ENCODE measurements at places on chromosomes 16 and 17.
A peak's percentile ranks its signal among the peaks of the same experiment; 100 is the strongest.

DNA sequence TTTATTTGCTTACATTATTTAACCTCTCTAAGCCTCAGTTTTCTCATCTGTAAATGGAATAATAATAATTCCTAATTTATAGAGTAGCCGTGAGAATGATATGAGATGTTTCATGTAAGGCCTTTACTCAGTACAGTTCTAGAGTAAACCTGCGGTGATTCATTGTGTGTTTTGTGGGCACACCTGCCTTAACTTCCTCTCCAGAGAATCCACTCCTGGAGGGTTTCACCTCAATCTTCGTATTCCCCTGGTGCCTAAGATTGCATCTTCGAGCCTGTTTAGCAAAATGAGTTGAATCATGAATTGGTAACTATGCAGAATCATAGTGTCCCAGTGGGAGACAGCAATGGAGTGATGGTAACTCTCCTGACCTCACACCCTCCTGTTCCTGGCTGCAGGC lies 52.3 kb downstream of the DNAH2 start:
- no peak overlapping the region for H3K27ac ChIP-seq
- peaks cover 1% of the 10 kb centered on the region for H3K4me1 ChIP-seq
- H3K36me3 ChIP-seq: no peaks in the 10 kb centered on the region

- no peak for DNase-seq
- peak overlapping the region; percentile 49 for H3K27ac ChIP-seq
- no peaks in the 10 kb centered on the region for H3K27me3 ChIP-seq
- H3K4me1 ChIP-seq: peaks cover 29% of the 10 kb centered on the region
Measured at GRCh38 chr17:79922116-79922601, 82.9 kb upstream of the CBX4 start.

- H3K27ac ChIP-seq: no peak overlapping the region
- H3K36me3 ChIP-seq: no peaks in the 10 kb centered on the region
- H3K4me1 ChIP-seq: peaks cover 30% of the 10 kb centered on the region
- no peak for DNase-seq
Measured at GRCh38 chr17:50212121-50212843, 10.9 kb upstream of the COL1A1 start.

GRCh38 chr17:58183514-58183913 lies 9.0 kb upstream of the EPX start:
- DNase-seq: no peak
- H3K4me1 ChIP-seq: no peaks in the 10 kb centered on the region
- H3K36me3 ChIP-seq: no peaks in the 10 kb centered on the region
- no peak overlapping the region for H3K4me3 ChIP-seq
- peaks cover 36% of the 10 kb centered on the region for H3K27me3 ChIP-seq
- H3K27ac ChIP-seq: no peak overlapping the region

GRCh38 chr17:57636985-57637665 lies 108.0 kb downstream of the CCDC182 start:
- H3K4me3 ChIP-seq: no peak overlapping the region
- H3K27me3 ChIP-seq: no peaks in the 10 kb centered on the region
- DNase-seq: no peak
- H3K4me1 ChIP-seq: no peaks in the 10 kb centered on the region
- peaks cover 25% of the 10 kb centered on the region for H3K36me3 ChIP-seq

DNA sequence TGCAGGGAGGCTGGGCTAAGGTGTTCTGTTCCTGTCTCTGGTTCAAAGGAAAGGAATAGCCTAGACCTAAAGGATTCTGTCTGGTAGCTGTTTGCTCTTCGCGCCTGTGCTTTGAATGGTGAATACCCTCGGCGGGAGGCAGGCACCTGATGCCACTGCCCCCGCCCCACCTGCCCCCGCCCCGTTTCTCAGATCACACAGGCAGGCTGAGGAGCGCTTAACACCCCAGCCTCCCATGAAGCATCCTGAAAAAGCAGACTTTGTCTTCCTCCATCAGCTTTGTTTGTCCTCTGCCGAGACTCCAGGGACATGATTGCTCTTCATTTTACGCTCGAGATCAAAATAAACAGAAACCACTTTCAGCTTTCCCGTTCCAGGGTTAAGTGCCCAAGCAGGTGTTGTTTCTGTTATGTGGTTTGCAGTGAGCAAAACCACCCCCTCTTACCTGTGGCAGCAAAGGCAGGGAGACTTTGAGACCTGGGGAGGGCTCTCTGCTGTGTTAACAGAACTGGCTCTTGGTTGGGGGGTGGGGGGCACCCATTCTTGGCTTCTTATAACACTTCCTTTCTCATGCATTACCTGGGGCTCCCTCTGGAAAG lies 452.1 kb downstream of the WWOX start:
- H3K27me3 ChIP-seq: peaks cover 21% of the 10 kb centered on the region
- no peak for DNase-seq
- H3K36me3 ChIP-seq: no peaks in the 10 kb centered on the region
- peaks cover 5% of the 10 kb centered on the region for H3K4me1 ChIP-seq

DNA sequence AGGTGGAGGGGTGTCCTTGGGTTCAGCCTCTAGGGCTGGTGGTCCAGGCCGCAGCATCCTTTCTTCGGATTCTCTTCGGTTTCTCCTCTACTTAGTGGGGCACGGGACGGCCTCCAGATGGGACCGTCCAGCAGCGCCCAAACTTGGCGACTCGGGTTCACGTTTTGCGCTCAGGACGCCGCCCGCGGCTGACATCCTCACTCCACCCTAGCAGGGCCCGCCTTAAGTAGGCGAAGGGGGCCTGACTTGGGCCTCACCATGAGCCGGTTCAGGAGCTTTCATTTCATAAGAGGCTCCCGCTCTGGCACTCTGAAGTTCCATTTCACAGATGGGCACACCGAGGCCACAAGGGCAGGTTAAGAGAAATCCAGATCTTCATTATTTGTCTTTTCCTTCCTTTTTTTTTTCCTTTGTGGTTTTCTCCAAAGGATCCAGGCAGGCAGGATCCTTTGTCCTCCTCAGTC lies 141.2 kb downstream of the SEC14L1 start:
- H3K4me3 ChIP-seq: peak overlapping the region; percentile 82
- peaks cover 32% of the 10 kb centered on the region for H3K4me1 ChIP-seq

DNA sequence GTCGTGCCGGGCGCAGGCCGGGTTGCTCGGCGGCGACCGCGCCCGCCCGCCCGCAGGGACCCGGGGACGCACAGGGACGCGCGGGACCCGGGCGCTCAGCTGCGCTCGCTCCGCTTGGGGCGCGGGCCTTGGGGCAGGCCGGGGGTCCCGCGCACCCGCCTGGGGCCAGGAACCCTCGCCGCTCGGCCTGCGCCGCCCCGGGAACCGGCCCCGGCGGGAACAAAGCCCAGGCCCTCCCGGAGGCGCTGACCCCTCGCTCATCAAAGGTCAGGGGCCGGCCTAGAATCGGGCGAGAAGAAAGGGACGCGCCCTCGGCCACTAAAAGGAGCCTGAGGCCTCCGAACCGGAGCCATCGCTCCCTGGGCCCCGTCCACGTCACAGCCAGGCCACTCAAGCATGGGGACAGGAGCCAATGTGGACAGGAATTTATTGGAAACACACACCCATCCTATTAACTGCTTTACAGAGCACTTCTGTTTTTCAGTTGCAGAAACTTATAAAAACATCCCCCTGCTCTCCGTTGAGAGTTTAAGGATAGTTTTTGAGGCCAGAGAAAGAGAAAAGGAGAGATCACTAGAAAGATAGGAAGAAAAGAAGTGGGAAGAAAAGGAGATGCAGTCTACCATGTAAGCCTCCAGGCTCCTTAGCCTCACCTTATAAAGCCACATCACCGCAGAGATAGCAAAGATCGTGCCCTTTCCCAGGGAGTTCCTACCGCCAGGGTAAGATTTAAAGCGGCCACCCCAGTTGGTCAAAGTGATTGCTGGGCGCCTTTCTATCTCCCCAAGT lies 558 bp upstream of the ZFHX3 start:
- H3K4me3 ChIP-seq: peak overlapping the region; percentile 60
- H3K27ac ChIP-seq: peak overlapping the region; percentile 91
- no peaks in the 10 kb centered on the region for H3K36me3 ChIP-seq
- no peaks in the 10 kb centered on the region for H3K27me3 ChIP-seq
- peaks cover 40% of the 10 kb centered on the region for H3K4me1 ChIP-seq

DNA sequence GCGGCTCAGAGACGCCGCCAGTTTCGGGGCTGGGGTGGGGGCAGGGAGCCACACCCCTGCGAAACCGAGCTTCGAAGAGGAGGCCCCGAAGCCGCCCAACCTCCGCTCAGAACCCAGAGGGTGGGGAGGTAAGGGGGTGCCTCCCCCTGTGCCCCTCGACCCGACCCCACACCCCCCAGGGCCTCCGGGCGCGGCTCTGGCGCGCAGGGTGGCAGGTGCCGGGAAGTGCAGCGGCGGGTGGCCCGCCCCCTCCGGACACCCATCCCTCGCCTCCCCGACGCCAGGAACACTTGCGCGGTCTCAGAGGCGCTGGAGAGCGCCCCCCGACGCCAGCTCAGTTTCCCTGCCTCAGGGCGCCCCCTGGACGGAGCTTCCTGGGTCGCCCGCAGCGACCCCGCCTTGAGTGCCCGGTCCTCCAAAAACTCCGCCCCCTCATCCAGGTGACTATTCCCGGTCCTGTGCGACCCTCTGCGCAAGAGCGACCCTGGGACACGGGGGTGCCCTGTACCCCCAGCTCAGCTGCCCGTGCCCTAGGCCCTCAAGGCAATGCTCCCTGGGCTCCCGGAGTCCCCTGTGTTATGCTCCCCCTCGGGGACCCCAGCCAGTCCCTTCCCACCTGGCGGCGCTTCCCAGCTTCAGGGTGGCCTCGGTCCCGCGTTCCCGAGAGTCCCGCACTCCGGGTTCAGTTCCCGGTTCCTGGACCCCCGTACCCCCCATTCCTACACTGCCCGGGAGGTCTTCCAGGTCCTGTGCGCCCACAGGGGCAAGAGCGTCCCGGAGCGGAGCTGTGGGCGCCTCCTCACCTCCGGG lies 562 bp downstream of the PPL start:
- H3K4me3 ChIP-seq: peak overlapping the region; percentile 88
- peak; percentile 69 for DNase-seq
- H3K27ac ChIP-seq: peak overlapping the region; percentile 98
- no peaks in the 10 kb centered on the region for H3K27me3 ChIP-seq
- H3K4me1 ChIP-seq: peaks cover 17% of the 10 kb centered on the region

DNA sequence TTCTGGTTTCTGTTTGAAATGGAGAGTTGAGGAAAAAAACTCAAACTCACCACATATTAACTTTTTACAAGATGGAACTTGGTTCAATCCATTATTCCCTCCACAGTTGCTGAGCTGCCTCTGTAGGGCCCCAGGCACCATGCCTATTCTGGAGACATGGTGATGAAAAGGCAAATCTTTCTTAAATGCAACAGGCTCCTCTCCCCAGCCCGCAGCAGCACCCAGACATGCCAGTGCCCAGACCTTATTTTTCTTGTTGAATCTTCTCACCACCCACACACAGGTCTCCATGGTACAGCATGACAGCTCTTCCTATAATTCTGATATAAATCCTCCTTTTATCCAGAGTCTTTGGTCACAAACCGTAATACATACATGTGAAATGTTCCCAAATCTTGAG lies 7.6 kb downstream of the CYTH1 start:
- H3K4me1 ChIP-seq: peaks cover 7% of the 10 kb centered on the region
- no peaks in the 10 kb centered on the region for H3K36me3 ChIP-seq
- H3K4me3 ChIP-seq: no peak overlapping the region
- no peak for DNase-seq
- H3K27me3 ChIP-seq: no peaks in the 10 kb centered on the region
- H3K27ac ChIP-seq: no peak overlapping the region
